Effector memory CD4-positive, alpha-beta T cell (primary cell): ENCODE measurements at places on chromosomes 3 and 15.

GRCh38 chr3:7787871-7788828 lies 713.5 kb upstream of the LMCD1 start:
- no peak for DNase-seq

- no peak for DNase-seq
Measured at GRCh38 chr3:38640661-38641452, 8.6 kb downstream of the SCN5A start.

DNA sequence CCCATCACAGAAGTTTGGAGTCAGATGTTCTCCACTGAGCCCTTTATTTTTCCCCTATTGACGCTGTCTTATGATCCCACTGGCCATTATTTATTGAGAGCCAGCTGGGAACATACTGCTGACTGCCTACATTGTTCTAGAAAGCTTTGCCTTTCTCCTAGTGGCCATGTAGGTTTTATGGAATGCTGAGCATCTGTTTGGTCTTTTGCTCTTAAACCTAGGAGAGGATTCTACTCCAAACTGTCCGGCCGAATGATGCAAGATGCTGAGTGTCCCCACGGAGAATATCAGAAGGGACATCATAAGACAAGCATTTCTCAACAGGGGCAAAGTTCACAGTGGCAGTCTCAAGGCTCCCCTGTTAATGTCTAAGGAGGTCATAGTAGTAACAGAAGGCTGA lies 171.4 kb downstream of the ARRDC4 start:
- DNase-seq: no peak

GRCh38 chr15:85532689-85533088 lies 152.3 kb downstream of the AKAP13 start:
- no peak for DNase-seq

DNA sequence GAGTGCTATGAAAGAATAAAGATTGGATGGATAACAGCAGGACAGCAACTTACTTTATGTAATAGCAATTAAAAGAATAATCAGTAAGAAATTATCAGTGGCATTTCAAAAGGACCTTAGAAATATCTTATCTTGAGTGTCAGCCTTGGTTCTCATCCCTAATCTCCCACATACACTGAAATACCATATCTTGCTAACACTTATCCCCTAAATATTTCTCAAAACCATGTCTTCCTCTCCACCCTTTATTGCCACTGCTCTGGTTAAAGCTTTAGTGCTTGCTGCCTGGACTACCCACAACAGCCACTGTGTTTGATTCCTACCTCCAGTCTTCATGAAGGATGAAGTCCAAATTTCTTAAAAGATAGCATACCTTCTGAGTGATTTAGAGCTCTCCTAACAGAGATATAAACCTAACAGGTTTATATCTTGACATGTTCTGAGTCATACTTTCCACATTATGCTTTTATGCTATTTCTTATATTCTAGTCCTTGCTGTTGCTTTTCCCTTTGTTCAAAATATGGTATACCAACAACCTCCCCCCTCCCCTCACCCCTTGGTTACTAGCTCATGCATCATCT lies 202.8 kb downstream of the RSRC1 start:
- no peak for DNase-seq

GRCh38 chr3:25007974-25008658 lies 419.9 kb upstream of the RARB start:
- DNase-seq: no peak
